Esophagus squamous epithelium (tissue), 5 donors: ENCODE measurements at places on chromosomes 13 and 19.

- DNase-seq = no peak
Measured at GRCh38 chr19:54345938-54346386, 7.0 kb upstream of the LILRA4 start.

DNA sequence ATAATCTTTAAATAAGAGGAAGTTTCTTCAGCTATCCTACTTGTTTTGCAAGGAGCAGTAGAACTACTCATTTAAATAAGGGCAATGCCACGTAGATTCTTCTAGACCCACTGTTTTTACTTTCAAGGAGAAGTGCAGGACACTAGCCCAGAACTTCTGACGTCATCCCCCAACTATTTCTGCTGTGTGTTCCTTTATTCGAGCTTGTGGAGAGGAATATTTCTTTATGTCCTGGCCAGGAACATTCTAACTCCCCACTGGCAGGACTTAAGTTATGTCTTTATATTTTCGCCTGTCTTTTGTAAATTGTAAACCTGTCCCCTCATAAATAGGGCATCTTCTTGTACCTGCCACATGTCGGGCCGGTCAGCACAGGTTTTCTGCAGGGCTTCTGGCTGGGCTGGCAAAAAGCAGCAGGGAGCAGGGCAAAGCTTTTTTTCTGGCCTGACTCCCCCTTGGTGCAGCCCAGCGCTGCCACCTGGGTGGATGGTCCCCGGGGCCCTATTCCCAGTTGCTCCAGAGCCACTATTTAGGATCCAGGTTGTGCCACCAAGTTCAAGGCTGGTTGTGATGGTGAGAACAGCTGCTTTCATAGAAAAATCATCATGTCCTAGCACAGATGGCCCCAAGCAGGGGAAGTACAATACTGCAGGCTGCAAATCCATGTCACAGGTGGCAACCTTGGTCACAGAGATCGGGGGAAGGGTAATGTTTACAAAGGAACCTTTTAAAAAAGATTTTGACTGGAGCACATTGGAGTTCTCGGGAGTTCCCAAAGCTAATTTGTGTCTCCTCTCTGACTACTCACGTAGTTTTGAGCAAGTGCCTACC, 1.8 kb downstream of the MBNL2 start:
- DNase-seq = no peak

DNA sequence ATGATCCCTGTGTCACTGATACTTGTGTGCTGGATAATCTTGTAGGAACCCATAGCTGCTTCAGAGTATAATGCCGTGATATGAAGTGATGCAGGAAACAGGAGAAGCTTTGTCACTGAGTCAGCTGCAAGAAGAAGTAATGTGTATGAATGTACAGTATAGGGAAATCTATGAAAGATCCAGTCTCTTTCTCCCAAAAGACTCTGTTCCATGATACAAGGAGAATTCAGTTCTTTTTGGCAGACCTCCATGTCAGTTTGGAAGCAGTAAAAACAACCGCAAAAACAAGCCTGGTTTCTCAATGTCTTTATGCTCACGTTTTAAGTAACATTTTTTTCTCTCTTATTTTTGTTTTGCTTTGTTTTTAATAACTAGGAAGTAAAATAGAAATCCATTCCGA, 33.9 kb downstream of the PCDH17 start:
- no peak for DNase-seq

DNA sequence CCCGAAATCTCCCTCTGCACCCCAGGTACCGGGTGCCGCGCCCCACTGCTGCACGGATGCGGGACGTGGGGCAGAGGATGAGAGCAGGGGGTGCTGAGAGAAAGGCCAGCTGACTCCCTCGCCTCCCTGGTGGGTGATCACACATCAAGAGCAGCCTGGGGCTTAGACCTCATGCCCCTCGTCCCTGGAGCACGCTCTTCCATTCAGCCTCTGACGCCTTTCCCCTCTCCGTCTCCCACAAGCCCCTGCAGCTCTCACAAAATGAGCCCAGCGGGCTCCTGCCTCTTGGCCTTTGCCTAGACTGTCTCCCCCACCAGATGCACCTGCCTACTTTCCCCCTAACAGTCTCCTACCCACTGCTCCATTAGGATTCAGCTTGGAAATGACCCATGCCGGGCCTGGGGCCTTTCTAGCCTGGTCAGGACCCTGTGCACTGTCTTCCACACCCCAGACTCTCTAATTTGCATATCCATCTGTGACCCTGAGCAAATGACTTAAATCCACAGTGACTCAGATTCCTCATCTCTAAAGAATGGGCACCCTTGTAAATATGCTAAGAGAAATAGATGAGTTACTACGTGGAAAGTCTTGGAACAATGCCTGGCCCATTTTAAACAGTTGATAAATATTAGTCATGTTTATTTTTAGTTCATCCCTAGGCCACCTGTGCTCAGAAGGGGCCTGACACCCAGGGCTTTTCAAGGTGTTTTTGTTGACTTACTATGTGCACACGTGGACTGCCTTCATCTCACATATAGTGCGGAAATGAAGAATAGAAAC, 582 bp upstream of the PTPRH start:
- DNase-seq = no peak

- no peak for DNase-seq
Measured at GRCh38 chr19:48868114-48868886, at the start of gene PLEKHA4. Gene PLEKHA4, minus strand, starts transcription at chr19:48868617. Its CDS starts 997 bp downstream, at chr19:48867620.

GRCh38 chr13:51262501-51263211, 40.5 kb downstream of the FAM124A start:
- DNase-seq = no peak

DNA sequence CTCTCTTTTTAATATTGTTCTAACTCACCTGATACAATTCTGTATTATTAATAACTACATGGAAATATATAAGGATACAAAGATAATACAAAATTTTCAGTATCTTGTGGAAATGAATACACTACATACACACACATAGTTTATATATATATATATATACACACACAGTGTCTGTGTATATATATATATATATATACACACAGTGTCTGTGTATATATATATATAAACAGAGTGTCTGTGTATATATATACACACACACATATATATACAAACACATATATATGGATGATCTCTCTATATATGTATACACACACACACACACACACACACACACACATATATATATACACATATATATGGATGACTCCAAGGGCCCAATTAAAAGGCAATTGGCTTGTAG, 749.1 kb downstream of the DACH1 start:
- no peak for DNase-seq

- no peak for DNase-seq
Measured at GRCh38 chr13:22744688-22745452, 435.9 kb upstream of the SGCG start.

GRCh38 chr19:38250821-38251563, 5.2 kb downstream of the PPP1R14A start:
- no peak for DNase-seq

- no peak for DNase-seq
Measured at GRCh38 chr13:104534847-104535246, 1468.6 kb upstream of the SLC10A2 start.

DNA sequence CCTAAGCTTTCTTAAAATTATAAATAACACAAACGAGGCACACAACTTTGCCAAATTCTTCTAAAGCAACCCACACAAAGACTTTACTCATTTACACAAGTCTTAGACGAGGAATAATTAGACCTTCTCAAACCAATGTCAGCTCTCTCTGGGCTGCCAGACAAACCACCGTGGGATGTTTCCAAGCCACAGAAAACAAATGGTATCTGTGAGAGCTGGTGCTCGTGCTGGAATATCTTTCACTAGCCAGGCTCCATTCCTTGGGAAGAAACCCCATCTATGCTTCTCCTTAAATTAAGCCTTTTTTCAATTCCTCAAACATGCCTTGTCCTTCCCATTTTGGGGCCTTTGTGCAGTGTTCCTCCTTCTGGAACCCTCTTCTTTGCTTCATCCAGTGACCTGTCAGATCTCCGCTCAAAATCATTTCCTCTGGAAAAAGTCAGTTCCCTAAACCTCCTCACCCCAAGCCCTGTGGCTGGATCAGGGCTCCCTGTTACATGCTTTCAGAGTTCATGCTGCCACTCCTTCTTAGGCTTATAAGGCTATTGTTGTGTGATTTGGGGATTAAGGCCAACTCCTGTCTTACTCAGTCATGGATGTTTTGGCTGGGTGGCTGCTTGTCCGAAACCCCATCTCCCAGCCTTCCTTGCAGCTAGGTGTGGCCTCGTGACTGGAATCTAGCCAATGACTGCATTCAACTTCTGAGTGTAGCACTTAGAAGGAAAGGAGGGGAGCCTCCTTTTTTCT, 64.2 kb upstream of the GTF2F2 start:
- DNase-seq = no peak

- DNase-seq = no peak
Measured at GRCh38 chr13:48316826-48317510, 13.4 kb downstream of the RB1 start.

GRCh38 chr13:94433055-94433961, 46.2 kb downstream of the DCT start:
- no peak for DNase-seq

DNA sequence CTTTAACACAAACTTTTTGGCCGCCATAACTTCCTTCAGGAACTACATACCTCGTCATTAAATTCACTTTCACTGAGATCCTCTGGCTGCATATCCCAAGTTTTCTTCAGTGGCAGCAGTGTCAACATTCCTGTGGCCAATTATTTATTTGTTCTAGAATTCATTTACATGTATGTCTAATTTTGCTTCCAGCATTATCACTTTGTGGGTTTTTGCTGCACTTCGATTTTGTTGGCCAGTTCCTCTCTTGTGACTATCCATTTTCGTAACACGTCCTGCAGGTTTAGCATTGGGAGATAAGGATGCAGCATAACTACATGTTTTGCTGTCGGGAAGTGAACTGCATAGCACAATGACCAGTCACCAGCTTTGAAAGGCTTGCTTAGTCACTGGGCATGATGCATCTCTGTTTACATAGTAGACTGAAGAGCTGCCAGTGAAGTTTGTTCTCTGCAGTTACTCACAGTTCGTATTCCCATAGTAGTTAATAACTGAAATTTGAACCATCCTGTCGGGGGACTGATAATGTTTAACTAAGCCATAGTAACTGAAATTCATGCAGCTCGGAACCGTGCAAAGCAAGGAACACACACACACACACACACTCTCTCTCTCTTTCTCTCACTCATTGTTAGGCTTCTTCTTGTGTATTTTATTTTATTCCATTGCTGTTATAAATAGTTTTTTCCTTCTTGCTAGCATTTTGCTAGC, 28.3 kb downstream of the ZNF507 start:
- DNase-seq = no peak

DNA sequence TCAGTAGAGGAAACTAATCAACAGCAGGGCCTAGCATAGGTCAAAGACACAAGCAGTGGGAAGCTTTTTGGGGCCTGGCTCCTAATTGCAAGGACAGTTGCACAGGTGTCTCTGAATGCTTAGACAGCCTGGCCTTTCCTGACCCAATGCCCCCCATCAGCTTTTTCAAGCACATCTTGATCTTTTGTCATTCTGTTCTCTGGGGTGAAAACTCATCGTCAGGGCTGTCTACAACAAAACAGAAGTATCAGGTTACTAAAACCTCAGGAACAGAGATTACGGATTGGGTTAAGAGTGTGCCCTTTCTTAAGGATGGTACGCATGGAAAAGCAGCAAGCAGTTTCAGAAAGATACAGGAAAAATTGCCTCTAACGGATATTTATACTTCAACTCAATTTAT, 8.3 kb upstream of the ZNF254 start:
- no peak for DNase-seq

GRCh38 chr19:8451885-8452284, 7.1 kb downstream of the HNRNPM start:
- DNase-seq = no peak

DNA sequence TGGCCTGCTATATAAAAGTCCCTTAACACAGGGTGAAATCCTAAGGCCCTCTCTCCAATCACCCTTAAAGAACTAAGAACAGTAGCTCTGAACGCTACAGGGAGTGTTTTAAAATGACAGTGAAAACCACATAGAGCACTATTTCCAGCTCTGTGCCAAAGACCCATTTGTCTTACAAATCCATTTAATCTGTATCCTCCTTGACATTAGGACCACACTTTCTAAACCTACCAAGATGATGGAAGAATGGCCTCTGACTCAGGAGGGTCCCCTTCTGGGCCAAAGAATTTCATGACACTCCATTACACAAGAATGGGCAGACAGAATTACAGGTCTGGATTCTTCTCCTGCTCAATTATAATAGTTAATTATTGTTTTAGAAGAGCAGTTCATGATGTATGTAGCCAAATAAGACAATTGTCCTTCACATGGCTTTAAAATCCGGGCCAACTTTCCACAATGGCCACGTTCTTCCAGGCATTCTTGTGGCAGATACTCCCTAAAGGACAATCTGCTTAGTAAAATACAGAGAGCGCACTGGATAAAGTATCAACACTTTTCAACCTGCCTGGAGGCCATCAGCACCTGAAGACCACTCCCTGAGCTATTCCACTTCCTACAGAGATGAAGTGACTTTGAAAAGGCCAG, 61.0 kb downstream of the STK24 start:
- no peak for DNase-seq

GRCh38 chr13:24652359-24652758, 27.8 kb upstream of the ATP12A start:
- no peak for DNase-seq

DNA sequence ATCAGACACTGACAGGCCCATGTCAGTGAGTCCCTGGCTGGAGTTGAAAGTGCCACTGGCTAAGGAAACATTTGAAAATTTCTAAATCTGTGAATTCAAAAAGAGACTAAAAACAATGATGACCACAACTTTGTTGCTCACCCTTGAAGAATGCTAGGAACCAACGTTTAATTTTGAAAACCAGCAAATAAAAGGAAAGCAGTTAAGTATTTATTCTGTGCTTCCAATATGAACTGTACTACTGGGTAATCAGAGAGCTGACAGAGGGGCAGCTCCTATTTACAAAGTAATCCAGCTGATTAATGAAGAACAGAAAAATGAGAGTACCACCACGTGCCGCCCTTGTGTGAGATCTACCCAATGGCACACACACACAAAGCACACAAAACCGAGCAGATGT, 44.7 kb upstream of the LATS2 start:
- DNase-seq = no peak

GRCh38 chr13:20672772-20673171, 30.7 kb upstream of the IL17D start:
- DNase-seq = no peak

GRCh38 chr19:2449019-2449418, 7.7 kb downstream of the LMNB2 start:
- DNase-seq = no peak

GRCh38 chr13:99255271-99255670, 2.9 kb downstream of the GPR18 start:
- no peak for DNase-seq

DNA sequence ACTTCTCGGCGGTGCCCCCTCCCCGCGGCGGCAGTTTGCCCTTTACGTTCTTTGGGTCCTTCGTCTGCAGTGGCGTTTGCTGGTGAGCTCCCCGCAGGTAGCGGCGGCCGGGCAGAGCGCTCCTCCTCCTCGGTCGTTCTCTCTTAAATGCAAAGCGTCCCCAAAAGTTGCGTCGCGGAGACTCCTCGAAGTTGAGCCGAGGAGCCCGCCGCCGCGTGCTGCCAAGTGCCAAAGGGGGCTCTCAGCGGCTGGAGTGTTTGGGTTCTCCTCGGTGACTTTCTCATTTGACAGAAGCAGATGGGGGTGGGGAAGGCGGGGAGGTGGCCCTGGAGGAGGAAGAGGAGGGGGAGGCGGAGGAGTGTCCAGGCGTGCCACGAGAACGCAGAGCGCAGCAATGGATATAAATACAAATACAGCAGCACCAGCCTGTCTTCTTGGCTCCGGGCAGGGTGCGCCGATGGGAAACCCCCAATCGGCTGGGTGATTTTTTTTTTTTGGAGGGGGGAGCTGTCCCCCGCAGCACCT, at the start of gene SOX21:
Gene SOX21 (minus strand): TSS at position 259 of the 525 bp plus-strand sequence. CDS start 496 bp downstream, outside the sequence.
- no peak for DNase-seq

GRCh38 chr13:51175639-51176038, 46.6 kb upstream of the FAM124A start:
- no peak for DNase-seq

- DNase-seq = no peak
Measured at GRCh38 chr13:85864963-85865530, 65.8 kb upstream of the SLITRK6 start.
